Right hindlimb (tissue), 1 donor: ENCODE measurements at places on chromosomes 16 and 17.

DNA sequence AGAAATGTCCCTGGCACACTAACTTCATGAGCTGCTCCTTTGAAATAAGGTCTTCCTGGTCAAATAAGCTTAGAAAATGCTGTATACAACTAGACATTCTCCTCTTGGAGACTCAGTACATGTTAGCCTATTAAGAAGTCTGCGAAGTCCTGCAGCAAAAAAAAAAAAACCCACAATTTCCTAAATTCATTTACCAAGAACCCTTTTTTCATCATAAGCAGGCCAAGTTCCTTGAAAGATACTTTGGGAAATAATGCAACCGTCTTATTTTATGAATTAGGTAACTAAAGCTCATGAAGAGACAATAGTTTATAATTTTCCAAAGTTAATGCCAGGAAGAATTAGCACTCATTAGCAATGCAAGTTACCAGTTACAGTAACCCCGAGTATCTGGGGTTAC lies 49.0 kb upstream of the HAS3 start:
- no peak for DNase-seq

DNA sequence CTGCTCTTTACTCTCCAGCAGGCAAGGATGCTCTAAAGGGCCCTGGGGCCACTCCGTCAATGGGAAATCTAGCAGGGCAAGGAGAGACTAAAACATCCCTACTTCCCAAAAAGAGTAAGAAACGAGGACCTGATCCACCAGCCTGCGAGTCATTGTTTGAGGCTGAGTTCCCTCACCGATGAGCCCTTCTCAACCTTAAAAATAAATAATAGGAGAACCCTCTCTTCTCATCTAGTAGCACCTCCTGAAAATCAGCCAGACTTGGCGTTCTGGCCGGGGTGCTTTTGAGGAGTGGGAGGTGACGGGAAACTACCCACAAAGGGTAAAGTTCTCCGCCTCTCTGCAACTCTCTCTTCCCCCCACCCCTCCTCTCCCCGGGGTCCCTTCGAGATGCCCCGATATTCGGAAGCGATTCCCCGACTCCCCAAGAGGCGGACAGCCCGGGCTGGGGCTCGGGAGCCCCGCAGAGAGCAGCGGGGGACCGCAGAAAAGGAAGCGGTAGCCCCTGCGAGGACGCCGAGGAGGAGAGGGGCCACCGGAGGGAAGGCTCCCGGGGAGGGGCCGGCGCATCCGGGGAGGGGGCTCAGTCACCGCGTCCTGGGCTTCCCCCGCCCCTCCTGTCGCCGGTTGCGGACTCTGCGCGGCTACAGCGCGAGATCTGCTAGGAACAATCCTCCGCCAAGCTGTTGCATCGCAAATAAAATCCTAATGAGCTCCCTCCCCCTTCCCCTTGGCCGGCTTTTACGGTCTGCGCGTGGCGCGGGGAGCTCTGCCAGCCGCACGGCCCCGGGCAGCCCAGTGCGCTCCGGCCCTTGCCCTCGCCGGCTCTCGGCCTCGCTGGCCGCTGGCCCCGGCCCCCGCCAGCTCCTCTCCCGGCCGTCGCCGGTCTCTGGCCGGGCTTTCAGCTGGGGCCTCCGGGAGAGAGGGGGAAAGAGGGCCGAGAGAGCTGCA lies 1.3 kb downstream of the HOXB9 start:
- DNase-seq = no peak

DNA sequence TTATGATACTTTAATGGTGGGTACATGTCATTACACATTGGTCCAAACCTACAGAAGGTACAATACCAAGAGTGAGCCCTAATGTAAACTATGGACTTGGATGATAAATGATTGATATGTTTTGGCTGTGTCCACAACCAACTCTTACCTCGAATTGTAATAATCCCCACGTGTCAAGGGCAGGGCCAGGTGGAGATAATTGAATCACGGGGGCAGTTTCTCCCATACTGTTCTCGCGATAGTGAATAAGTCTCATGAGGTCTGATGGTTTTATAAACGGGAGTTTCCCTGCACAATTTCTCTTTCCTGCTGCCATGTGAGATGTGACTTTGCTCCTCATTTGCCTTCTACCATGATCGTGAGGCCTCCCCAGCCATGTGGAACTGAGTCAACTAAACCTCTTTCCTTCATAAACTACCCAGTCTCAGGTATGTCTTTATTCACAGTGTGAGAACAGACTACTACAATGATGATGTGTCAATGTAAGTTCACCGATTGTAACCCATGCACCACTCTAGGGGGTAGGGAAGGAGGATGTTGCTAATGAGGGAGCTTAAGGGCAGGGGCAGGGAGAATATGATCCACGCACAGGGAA lies 7.0 kb upstream of the METTL22 start:
- no peak for DNase-seq

DNA sequence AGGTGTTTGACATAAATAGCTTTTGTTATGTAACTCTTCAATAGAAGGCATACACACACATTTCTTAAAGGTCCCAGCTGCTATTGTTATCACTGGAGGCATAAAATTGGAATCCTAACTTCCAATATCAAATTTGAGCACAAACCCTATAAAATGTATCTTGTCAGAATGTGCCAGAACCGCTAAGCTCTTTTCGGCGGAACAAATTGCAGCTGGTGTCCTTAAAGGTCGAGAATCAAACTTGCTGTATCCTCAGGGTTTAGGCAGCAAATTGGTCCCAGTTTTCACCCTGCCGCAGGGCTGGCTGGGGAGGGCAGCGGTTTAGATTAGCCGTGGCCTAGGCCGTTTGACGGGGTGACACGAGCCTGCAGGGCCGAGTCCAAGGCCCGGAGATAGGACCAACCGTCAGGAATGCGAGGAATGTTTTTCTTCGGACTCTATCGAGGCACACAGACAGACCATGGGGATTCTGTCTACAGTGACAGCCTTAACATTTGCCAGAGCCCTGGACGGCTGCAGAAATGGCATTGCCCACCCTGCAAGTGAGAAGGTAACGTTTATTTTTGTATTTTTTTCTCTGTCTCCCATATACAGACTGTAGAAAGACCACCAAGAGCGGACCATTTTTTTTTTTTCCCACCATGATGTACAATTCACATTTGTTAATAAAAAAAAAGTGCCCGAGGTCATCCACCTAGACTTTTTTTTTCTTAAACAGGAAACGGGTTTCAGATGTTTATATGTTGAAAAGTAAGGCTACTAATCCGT lies 297.1 kb downstream of the IRF8 start:
- DNase-seq = no peak

DNA sequence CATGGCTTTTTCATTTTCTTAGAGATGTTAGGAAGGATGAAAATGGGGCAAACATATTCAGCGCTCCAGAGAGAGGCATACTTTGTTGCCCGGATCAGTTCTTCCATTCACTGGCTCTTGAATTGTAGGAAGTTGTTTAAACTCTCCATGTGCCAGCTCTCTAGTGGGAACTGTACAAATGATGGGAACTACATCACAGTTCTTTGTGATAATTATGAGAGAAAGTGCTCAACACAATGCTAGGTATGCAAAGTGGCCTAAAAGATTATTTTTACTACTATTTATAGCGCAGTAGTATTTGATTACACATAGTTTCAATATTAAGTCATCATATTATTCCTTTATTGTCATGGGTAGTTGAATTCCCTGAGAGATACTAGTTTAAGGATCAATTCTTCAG lies 268.5 kb downstream of the RBFOX1 start:
- no peak for DNase-seq

- no peak for DNase-seq
These were observed 20.9 kb downstream of the RPTOR start for GRCh38 chr17:80565343-80566053.

- no peak for DNase-seq
These were observed 54.7 kb downstream of the SKAP1 start for GRCh38 chr17:48375356-48375755.

GRCh38 chr17:443109-443508 lies 90.5 kb upstream of the RPH3AL start:
- DNase-seq = no peak

GRCh38 chr16:85254921-85255320 lies 142.6 kb upstream of the CIBAR2 start:
- DNase-seq = no peak

DNA sequence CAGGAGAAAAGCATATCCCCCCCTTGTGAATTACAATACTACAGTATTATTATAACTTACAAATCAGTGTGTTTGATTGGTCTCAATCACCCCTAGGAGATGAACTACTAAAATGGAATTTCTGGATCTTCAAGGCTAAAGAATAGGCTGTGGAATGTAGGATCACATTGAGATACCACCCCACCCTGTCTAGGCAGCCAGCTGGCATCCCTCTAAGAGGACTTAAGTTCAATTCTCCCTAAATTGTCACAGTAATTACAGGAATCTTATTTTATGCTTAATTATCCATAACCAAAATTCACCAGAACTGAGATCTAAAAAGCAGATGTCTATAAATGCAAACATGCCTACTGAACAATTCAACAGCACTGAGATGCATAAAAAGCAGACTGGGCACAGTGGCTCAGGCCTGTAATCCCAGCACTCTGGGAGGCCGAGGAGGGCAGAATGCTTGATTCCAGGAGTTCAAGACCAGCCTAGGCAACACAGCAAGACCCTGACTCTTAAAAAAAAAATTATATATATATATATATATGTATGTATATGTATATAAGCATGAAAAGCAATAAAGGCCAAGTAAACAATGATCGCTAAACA lies 12.0 kb downstream of the AP1G1 start:
- no peak for DNase-seq

DNA sequence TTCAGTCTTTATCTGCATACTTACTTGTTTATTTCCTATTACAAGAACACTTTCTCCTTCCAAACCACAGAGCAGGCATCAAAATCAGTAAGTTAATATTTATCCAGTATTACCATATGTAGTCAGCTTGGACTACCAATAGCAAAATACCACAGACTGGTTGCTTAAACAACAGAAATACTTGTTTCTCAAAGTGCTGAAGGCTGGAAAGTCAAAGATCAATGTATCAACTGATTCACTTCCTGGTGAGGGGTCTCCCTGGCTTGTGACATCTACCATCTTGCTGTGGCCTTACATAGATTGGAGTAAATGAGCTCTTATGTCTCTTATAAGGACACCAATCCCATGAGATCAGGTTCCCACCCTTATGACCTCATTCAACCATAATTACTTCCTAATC lies 2.6 kb downstream of the STXBP4 start:
- DNase-seq = no peak

- no peak for DNase-seq
These were observed 9.1 kb upstream of the CHMP6 start for GRCh38 chr17:80982426-80982974.

DNA sequence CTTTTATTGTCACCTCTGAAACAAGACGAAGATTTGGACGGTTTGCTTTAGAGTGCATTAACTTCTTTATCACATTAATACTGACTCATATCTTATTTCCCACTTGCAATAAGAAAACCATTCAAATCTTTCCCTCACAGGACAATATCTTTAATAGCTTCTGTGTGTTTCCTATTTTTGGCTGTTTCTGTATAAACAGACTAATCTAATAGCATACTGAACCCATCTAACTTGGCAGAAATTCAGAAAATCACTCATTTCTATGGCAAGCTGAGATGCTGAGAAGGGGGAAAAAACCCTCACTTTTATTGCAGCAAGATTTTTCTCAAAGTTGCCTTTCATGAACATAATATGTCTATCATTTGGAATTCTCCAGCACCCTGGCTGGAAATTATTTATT lies 524.9 kb downstream of the WWOX start:
- no peak for DNase-seq

GRCh38 chr16:27430512-27430911 lies 28.5 kb downstream of the IL21R start:
- no peak for DNase-seq

DNA sequence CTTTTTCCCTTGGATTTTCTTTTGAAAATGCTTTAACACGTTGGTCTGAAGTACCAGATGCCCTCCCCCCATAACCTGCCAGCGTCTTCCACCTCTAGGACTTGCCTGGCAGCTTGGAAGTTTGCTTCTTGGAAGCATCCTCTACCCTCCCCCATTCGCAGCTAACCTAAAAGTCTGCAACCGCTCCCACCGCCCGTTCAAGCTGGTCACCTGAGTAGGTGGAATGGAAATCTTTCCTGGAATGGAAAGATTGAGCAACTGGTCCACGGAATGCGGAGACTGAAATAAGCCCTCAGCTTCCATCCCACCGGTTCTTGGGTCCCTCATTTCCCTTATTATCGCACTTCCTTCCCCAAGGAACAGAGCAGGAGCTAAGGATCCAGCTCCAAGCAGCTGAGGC lies 31.4 kb downstream of the HS3ST3B1 start:
- DNase-seq = no peak

- DNase-seq = no peak
These were observed 19.1 kb downstream of the QPRT start for GRCh38 chr16:29698042-29698441.

GRCh38 chr17:81371910-81372760 lies 23.1 kb upstream of the BAHCC1 start:
- peak; percentile 60 for DNase-seq
